RCC 7860 (cell line): ENCODE measurements at places on chromosomes 1 and 21.

DNA sequence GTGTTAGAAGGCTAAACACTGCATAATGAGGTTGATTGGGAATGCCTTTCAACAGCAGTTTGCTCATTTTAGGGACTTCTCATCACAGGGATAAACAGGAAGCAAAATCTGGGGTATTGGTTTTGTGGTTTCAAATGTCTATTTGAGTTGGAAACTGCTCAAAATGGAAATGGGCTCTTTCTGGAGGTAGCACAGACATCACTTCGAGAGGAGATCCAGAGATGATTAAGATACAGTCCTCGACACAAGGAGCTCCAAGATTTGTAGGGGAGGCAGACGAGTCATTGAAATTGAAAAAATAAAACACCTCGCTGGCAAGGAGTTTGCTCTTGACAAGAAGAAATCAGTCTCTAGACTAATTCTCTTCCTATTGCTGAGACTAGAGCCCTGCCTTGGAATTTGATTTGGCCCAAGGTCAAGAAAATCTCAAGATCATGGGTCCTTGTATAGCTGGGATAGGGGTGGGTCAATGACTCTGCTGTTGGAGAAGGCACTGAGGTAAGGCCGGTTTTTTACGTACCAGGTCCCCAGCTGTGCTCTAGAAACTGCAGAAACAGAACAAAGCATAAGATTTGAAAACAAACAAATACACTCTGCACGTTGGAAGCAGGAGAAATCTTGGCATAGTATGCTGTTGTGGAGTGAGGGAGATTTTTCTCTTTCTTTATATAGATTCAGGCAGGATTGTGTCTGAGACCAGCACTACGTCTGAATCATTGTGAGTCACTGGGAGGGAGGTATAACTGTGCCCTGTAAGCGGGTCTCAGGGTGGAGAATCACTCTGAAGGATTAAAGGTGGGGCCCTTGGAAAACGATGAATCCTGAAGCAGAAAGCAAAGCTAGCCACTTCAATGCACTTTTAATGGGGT, 17.7 kb upstream of the KLHDC8A start:
- peak; percentile 66 for DNase-seq

- DNase-seq, result no peak
These were observed 54.6 kb downstream of the SLC35F3 start for GRCh38 chr1:233959102-233959501.

DNA sequence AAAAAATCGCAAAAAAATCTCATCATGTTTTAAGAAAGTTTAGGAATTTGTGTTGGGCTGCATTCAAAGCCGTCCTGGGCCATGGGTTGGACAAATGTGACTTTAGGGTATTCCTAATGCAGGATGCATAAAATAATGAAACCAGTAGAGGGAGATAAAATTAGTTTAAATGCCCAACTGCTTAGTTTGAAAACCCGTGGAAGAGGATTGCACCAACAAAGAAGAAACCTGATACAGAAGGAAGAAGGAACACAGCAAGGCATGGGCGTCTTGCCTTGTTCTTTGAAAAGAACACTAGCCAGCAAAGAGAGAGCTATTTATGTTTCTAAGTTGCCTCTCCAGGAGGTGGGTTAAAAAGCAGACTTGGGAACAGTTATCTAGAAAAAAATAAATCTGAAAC, 37.9 kb downstream of the WDR3 start:
- no peak for DNase-seq

GRCh38 chr1:168964478-168964877, 142.0 kb upstream of the ATP1B1 start:
- DNase-seq, result no peak

GRCh38 chr1:235635938-235636662, 13.5 kb downstream of the GNG4 start:
- DNase-seq, result no peak

DNA sequence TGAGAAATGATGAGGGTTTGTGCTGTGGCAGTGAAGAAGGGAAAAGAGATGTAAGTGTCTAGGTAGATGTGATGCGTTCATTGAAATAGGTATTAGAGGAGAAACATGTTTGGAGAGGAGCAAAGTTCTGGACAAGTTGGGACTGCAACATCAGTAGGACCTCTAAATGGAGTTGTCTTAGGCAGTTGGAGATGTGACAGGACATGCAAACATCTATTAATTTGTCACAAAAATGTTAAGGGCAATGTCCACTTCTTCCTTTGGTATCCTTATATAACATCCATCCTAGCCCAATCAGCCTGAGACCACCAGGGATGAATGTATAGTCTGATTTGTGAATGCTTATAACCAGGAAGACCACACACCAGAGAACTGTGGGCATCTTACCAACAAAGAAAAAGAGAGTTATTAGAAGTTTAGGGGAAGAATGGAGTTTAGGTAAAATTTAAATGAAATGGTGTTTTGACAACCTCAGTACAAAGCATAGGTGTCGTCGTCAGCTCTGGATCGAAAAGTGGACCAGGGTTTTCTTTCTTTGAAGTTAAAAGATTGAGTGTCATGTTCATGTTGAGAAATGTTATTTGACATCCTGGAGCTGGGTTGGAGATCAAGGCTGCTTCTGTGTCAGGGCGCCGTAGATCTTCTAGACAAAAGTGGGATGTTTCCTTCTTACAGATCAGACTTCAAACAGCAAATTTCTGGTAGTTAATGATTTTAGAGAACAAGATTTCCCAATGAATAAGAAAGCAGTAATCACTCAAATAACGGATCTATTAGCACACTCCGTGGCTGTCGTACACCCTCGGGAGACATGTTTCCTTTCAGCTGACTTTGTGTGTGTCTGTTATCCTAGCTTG, 8.7 kb downstream of the COA6 start:
- no peak for DNase-seq

- DNase-seq, result no peak
These were observed 27.7 kb upstream of the ATP5PO start for GRCh38 chr21:33943293-33943692.

DNA sequence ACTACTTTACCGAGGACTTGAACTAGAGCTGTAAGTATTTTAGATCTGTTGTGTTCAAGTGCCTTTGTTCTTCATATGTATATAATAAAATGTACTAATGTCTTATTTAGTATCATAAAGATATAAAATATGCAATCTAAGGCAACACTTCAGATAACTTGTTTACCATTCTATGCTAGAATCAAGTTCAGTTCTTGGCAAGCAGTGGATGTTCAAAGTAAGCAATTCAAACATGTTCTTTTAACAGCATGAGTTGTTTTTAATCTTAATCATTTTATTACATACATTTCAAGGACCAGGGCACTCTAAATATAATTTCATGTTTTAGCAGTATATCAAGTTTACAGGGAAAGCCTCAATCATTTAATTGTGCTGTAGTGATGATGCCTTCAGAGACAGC, 47.0 kb downstream of the ZC3H11B start:
- DNase-seq, result no peak

- no peak for DNase-seq
These were observed 25.0 kb upstream of the HIVEP3 start for GRCh38 chr1:41943717-41944116.

DNA sequence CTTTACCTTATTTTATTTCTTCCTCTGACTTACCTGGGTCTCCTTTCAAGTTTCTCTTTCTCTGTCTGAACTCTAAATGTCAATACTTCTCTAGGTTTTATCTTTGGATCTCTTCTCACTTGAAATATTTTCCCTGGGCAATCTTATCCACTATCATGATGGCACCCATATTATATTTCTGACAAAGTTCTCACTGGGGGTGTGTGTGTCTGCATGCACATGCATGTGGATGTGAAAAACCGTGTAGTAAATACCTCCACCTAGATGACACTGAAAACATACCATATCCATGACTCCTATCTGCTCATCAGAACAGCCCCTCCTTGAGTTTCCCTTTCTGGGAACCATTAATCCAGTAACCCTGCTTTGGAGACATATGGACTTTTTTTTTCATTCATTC, 30.9 kb downstream of the DNASE2B start:
- DNase-seq, result no peak
